ENCODE measurements at places on chromosomes 2 and 18. TPM values are rescaled to one million over a fixed set of nuclear protein-coding genes. Genes with fewer than 3 reads are reported as not detected.

DNA sequence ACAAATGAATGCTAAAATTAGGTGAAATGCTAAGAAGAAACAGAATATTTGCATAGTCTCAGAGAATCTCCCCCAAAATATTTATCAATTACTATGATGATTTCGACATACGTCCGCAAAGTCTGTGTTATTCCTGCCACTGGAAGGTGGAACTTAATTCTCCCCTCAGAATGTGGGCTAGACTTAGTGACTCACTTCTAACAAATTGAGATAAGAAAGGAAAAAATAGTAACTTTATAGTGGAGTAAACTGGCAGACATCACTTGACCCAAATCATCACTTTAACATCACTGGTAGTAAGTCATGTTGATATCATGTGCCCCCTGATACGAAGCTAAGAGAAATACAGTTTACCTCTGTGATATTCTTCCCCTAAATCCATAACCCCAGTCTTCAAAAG is 23.5 kb downstream of the HADHB start:
- no peaks in the 10 kb centered on the region for H3K4me1 ChIP-seq
- H3K36me3 ChIP-seq: no peaks in the 10 kb centered on the region
- H3K4me3 ChIP-seq: no peak overlapping the region
- no peak overlapping the region for H3K27ac ChIP-seq

DNA sequence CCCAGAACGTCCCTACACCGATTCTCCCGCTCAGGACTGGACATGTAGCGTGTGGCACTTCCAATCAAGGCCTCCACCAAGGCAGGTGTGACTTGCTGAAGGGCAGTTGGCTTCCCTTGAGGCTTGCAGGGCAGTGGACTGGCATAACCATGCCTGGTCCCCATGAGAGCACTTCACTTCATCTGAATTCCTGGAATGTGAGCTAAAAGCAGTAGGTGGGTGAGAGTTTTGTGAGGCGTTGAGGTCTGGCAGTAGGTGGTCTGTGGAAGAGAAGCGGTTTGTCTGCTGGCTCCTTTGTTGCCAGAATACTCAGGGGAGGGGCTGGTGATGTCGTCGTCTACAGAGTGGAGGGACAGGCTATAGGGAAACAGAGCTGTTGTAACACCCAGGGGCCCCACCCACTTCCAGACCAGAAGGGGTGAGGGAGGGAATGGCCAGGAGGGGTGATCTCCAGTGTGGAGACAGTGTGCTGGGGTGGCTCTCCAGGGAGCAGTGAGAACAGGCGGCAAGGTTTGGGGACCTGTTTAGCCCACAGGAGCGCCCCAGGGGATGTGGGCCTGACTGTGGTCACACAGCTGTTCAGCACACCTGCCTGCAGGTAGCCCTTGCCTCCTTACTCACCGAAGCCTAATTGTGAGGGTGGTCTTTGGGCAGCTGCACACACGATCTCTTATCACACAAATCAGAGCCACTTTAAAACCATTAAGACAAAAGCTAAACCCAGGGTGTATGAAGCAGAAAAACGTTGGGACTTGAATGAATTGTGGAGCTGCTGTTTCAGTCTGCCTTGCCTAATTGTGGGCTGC is 21.5 kb upstream of the ALKAL2 start:
- no peak for DNase-seq
- peak overlapping the region; percentile 14 for H3K4me3 ChIP-seq
- peak overlapping the region; percentile 41 for H3K27ac ChIP-seq
- no peaks in the 10 kb centered on the region for H3K36me3 ChIP-seq
- peaks cover 12% of the 10 kb centered on the region for H3K4me1 ChIP-seq

DNA sequence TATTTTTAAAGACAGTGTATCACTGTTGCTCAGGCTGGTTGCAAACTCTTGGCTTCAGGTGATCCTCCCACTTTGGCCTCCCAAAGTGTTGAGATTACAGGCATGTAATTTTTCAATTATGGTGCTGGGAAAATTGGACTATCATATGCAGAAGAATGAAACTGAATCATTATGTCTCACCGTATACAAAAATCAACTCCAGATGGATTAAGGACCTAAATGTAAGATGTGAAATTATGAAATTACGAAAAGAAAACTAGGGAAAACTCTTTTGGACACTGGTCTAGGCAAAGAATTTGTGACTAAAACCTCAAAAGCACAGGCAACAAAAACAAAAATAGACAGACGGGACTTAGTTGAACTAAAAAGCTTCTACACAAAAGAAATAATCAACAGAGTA is 31.2 kb downstream of the MAP3K2 start:
- H3K4me3 ChIP-seq: no peak overlapping the region
- H3K27ac ChIP-seq: no peak overlapping the region
- peaks cover 18% of the 10 kb centered on the region for H3K4me1 ChIP-seq
- no peaks in the 10 kb centered on the region for H3K27me3 ChIP-seq
- no peak for DNase-seq

- no peak overlapping the region for H3K27ac ChIP-seq
- peaks cover 2% of the 10 kb centered on the region for H3K27me3 ChIP-seq
- no peak overlapping the region for H3K4me3 ChIP-seq
- no peak for DNase-seq
- H3K4me1 ChIP-seq: peaks cover 11% of the 10 kb centered on the region
Observed at GRCh38 chr2:47536696-47537095, 133.7 kb downstream of the MSH2 start.

GRCh38 chr18:8626414-8627106 is 17.3 kb downstream of the RAB12 start:
- H3K4me3 ChIP-seq: no peak overlapping the region
- H3K4me1 ChIP-seq: peaks cover 36% of the 10 kb centered on the region
- H3K27me3 ChIP-seq: peaks cover 1% of the 10 kb centered on the region
- no peak for DNase-seq
- no peak overlapping the region for H3K27ac ChIP-seq

- H3K36me3 ChIP-seq: no peaks in the 10 kb centered on the region
- no peaks in the 10 kb centered on the region for H3K27me3 ChIP-seq
- H3K4me1 ChIP-seq: peaks cover 13% of the 10 kb centered on the region
- DNase-seq: no peak
Observed at GRCh38 chr2:150357770-150358467, 129.5 kb downstream of the RND3 start.

GRCh38 chr18:36392164-36392978 is 94.9 kb downstream of the FHOD3 start:
- peaks cover 2% of the 10 kb centered on the region for H3K27me3 ChIP-seq
- peaks cover 15% of the 10 kb centered on the region for H3K36me3 ChIP-seq

GRCh38 chr18:64474773-64475172 is 325.9 kb upstream of the LINC00305 start:
- no peaks in the 10 kb centered on the region for H3K36me3 ChIP-seq
- peaks cover 8% of the 10 kb centered on the region for H3K4me1 ChIP-seq
- H3K27ac ChIP-seq: no peak overlapping the region
- peaks cover 2% of the 10 kb centered on the region for H3K27me3 ChIP-seq

- H3K4me3 ChIP-seq: no peak overlapping the region
- no peaks in the 10 kb centered on the region for H3K27me3 ChIP-seq
- H3K4me1 ChIP-seq: no peaks in the 10 kb centered on the region
- no peak for DNase-seq
- H3K36me3 ChIP-seq: peaks cover 5% of the 10 kb centered on the region
- H3K27ac ChIP-seq: no peak overlapping the region
Observed at GRCh38 chr2:53842891-53843290, 16.9 kb downstream of the GPR75 start.

- no peak overlapping the region for H3K4me3 ChIP-seq
- no peaks in the 10 kb centered on the region for H3K36me3 ChIP-seq
- H3K27me3 ChIP-seq: no peaks in the 10 kb centered on the region
- H3K27ac ChIP-seq: no peak overlapping the region
- no peaks in the 10 kb centered on the region for H3K4me1 ChIP-seq
- DNase-seq: no peak
Observed at GRCh38 chr18:42545825-42546224, 569.7 kb downstream of the RIT2 start.

- H3K27me3 ChIP-seq: peaks cover 2% of the 10 kb centered on the region
- no peak overlapping the region for H3K27ac ChIP-seq
- peak overlapping the region; percentile 38 for H3K4me3 ChIP-seq
- peaks cover 65% of the 10 kb centered on the region for H3K4me1 ChIP-seq
- DNase-seq: no peak
Observed at GRCh38 chr2:237711458-237712150, 84.2 kb downstream of the LRRFIP1 start.

Gene ALPI
- total RNA-seq: not detected

Gene FAM117B
- total RNA-seq: 28.9 TPM

Gene MAP3K20
- total RNA-seq: 0.76 TPM

Data from glutamatergic neuron (in vitro differentiated cells).